Activated T-helper 1 cell treated with anti-CD3 and anti-CD28 coated beads, Interleukin-2, amount 50 U/mL, for 16 hours (primary cell): ENCODE measurements at places on chromosomes 6 and 20.

DNA sequence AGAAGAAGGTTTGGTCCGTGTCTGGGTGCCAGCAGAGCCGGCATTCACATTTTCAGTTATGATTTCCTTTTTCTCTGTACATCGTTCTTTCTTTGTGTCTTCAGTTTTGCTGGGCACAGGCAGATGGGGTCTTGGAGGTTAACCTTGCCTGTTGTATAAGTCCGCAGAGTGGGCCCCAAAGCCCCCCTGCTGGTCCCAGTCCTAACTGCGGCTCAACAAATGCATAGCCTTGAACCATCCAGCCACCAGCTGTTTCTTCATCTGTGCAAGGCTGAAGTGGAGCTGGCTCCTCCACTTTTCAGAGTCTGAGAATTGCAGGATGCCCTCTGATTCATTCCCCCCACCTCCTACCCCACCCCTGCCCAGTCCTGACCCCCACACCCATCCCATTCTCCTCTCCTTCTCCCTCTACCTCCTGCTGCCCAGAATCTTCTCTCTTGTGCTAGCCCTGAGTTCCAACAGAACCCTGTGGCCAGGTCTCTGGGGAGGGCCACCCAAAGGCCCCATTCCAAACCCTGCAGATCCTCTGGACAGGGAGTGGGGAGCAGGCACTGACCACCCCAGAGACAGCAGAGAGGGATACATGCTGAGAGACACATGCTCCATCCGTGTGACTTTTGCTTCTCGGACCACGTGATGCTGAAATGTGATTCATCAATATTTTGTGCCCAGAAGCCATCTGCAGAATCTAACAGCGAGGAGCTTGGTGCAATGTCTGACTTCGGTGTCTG is 386.5 kb upstream of the SULF2 start:
- no peak for DNase-seq

GRCh38 chr20:48769069-48769983 is 58.5 kb downstream of the PREX1 start:
- DNase-seq: peak; percentile 80

DNA sequence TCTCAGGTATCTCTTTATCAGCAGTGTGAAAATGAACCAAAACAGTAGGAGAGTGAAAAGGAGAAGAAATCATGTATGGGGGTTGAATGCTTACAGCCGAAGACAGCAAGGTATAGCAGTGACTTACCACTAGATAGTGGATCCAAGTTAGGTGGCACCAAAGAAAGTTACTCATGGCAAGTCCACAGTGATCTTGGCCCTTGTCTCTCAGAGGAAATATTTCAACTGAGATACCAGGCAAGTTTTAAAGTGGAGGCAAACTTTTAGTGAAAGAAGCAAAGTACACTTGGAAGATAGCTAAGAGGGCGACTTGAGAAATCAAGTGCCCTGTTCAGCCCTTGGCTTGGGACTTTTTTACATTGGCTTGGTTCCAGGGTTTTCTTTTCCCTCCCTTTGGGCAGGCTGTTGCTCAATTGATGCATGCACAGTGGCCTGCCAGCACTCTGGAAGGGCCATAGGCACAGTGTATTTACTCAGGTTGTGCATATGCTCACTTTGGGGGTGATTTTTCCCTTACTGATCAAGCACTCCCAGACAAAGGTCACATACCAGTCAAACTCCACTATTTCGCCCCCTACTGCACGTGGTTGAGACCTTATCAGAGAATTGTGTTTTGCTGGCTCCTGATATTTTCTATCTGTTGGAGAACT is 329.5 kb upstream of the KHDRBS2 start:
- DNase-seq: no peak

DNA sequence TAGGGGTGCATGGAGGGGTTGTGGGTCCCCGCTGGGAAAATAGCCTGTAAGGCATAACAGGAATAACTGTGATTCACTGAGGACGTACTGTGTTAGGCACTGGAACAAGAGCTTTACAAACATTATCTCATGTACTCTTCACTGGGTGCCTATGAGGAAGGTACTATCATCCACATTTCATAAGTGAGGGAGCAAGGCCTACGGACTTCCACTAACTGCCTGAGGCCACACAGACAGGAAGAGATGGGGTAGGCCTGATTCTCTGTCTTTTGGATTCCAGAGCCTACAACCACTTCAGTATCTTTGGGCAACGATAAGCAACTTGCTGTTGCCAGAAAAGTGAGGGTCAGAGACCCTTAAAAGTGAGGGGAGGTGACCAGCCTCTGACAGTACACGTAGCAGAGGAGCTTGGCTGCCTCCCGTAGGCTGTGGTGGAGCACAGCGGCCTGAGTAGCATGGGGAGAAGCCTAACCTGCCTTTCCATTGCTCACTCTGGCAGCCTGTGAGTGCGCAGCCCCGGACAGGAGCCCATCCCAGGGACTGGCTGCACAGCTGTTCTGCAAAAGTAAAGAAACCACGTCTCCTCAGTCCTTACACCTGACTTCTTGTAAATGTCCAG is 30.4 kb downstream of the PSMB1 start:
- DNase-seq: no peak

- no peak for DNase-seq
Measured at GRCh38 chr20:36472637-36473090, 68.7 kb upstream of the MYL9 start.

- no peak for DNase-seq
Measured at GRCh38 chr20:25259358-25259757, 11.5 kb downstream of the PYGB start.

GRCh38 chr6:44618371-44618770 is 230.9 kb downstream of the CDC5L start:
- no peak for DNase-seq

- no peak for DNase-seq
Measured at GRCh38 chr6:42745083-42745639, 742 bp downstream of the TBCC start.

- DNase-seq: no peak
Measured at GRCh38 chr20:55360895-55361294, 644.4 kb downstream of the CBLN4 start.

DNA sequence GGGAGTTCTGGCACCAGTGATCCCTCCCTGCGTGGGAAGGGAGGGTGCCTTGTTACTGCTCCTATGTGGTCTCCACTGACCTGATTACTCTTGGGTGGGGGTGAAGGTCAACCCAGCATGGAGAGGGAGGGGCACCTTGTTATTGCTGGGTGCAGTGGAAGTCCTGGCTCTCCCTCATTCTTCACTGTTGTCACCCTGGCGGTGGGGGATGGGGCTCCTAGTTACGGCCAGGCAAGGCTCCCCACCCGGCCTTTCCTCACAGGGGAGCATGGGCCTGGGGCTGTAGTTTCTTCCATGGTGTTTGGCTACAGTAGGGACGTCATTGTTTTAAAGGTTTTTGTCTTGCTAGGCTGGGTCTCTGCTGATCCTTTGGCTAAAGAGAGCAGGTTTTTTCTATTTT is 40.8 kb downstream of the PACSIN1 start:
- no peak for DNase-seq

- DNase-seq: no peak
Measured at GRCh38 chr20:39885975-39886649, 802.9 kb downstream of the MAFB start.

DNA sequence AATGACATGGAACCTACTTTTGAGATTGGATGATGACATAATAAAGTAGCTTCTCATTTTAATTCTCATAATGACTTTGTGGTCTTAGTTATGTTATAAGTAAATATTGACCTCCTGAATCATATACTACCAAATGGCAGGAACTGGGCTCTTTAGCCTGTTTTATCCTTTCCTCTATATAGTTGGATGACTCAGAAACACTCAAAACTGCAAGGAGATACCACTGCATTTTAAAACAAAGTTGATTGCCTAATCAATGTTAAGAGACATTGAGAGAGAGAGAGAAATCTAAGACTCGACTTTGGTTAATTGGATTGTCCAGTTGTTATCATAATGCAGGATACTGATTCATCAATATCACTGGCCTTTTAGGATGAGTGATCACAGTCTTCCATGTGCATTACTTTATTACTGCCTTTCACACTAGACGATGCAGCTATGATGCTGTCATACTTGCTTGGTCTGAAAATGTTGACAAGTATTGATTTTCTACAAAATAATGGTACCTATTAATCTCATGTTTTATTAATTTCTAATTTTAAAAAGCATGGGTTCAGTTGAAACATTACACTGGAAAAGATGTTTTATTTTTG is 320.0 kb downstream of the NKAIN2 start:
- DNase-seq: no peak

- DNase-seq: no peak
Measured at GRCh38 chr20:6632187-6632586, 135.3 kb upstream of the BMP2 start.

DNA sequence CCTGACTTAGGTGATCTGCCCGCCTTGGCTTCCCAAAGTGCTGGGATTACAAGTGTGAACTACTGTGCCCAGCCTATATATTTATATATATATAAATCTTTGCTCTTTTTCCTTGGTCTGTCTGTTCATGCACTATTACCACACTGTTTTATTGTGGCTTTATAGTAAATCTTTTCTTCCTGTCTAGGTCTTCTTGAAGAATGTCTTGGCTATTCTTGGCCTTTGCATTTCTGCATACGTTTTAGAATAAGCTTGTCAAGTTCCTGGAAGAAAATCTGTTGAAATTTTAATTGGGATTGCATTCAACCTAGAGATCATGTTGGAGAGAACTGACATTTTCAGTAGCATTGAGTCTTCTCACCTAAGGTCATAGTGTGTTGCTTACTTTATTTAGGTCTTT is 37.1 kb downstream of the MYO6 start:
- DNase-seq: no peak

GRCh38 chr6:127749095-127749494 is 151.8 kb downstream of the THEMIS start:
- DNase-seq: no peak

- DNase-seq: no peak
Measured at GRCh38 chr6:166058064-166058739, 109.4 kb downstream of the TBXT start.

- DNase-seq: no peak
Measured at GRCh38 chr20:62217913-62218773, 1.9 kb downstream of the HRH3 start.

DNA sequence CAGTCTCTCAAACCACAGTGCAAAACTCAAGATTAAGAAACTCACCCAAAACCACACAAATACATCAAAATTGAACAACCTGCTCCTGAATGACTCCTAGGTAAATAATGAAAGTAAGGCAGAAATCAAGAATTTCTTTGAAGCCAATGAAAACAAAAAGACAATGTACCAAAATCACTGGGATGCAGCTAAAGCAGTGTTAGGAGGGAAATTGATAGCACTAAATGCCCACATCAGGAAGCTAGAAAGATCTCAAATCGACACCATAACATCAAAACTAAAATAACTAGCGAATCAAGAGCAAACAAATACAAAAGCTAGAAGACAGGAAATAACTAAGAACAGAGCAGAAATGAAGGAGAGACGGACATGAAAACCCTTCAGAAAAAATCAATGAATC is 70.5 kb downstream of the TBC1D32 start:
- no peak for DNase-seq

- peak; percentile 40 for DNase-seq
Measured at GRCh38 chr20:62739581-62740285, 31.1 kb downstream of the NTSR1 start.

DNA sequence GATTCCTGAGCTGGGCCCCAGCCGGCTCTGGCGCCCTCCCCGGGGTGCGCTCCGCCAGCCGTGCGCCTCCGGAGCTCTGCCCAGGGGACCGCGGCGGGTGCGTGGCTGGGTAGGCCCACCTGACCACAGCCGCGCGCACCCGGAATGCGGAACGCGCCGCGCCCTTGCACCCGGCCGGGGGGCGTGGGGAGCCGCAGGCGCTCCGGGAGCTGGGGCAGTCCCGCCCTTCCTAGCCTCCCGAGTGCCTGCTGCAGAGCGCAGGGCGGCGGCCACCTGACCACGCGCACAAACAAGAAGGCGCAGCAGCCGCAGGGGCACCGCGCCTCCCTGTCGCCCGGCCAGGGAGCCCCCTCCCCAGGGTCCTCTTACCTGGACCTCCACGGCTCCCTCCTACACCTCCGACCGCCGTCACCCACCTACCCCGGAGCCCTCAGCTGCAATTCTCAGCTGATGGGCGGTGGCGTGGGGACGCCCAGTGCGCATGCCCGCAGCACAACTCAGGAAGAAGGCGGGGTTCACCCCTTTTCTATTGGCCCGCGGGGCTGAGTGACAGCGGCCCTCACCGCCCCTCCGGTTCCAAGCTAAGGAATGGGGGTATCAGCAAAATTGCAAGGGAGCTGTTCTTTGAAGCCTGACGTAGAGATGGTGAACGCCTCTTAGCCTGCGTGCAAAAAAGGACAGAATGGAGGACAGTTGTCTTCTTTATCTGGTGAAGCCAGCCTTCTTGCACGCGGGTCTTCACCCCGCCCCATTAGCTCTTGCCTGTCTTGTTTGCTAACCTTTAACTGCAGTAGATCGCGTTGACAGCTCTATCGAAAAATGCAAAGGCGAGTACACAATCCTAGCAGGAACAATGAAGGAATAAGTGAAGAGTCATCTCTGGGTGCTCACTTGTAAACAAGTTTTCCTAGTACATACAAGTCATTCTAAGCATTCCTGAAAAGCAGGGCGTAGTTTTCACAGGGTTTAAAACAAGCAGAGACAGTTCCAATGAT is at the start of gene STX7:
STX7 (minus strand) TSS at position 479 of the 995 bp plus-strand sequence. CDS start 9,586 bp downstream, outside the sequence.
- peak; percentile 75 for DNase-seq

GRCh38 chr20:41218466-41218865 is 81.1 kb downstream of the PLCG1 start:
- DNase-seq: no peak

GRCh38 chr6:162421004-162421403 is 306.6 kb downstream of the PRKN start:
- no peak for DNase-seq

GRCh38 chr6:34855463-34855862 is 32.4 kb downstream of the TAF11 start:
- no peak for DNase-seq

DNA sequence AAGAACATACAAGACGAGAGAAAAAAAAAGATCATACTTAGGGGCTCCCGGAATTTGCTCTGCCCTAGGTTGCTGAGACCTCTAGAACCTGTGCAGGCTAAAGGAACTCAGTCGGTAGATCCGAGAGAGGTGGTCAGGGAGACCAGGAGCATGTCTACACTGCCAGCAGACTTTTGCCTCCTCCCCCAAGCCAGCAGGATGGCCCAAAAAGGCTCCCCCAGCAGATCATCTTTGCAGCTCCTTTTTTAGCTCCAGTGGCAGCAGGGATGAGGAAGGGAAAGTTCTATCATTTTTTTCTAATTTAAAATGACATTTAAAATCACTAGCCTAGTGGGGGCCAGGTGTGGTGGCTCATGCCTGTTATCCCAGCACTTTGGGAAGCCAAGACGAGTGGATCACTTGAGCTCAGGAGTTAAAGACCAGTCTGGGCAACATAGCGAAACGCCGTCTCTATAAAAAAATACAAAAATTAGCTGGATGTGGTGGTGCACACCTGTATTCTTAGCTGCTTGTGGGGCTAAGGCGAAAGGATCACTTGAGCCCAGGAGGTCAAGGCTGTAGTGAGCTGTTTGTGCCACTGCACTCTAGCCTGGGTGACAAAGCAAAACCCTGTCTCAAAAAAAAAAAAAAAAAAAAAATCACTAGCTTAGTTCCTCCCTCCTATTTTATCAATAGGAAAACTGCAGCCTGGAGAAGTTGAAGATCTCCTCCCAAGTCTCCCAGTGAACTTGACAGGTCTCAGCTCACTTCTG is 69.3 kb upstream of the MYL9 start:
- DNase-seq: no peak

- DNase-seq: no peak
Measured at GRCh38 chr20:51386586-51386985, 155.9 kb downstream of the NFATC2 start.

- DNase-seq: no peak
Measured at GRCh38 chr6:169700296-169700695, 1.5 kb downstream of the WDR27 start.
